ENCODE measurements at places on chromosomes 16 and 17.

DNA sequence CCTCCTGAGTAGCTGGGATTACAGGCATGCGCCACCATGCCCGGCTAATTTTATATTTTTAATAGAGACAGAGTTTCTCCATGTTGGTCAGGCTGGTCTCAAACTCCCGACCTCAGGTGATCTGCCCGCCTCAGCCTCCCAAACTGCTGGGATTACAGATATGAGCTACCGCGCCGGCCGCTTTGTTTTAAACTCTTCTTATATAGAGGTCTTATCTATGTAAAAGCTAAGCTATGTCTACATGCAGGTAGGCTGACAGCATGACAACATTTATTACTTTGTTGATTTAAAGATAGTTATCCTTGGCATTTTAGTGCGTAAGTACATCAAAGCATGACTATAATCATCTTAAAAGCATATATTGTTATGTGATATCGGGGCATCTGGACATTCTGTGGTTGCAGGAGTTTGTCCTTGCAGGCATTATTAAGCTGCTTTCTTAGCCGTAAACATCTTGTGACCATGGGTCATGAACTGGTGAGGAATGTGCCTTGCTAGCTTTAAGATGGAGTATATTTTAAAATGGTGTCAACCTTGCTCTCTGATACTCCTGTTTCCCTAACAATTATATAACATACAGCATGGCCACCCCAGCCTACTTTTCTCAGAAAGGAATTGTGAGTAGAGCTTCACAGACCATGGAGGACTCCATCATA is 45.8 kb upstream of the TAOK1 start:
- no peak for DNase-seq

GRCh38 chr16:74111456-74111982 is 185.1 kb upstream of the PSMD7 start:
- DNase-seq: no peak

GRCh38 chr16:56140645-56141044 is 50.6 kb upstream of the GNAO1 start:
- DNase-seq: no peak

GRCh38 chr17:12492450-12492849 is 173.2 kb upstream of the MYOCD start:
- DNase-seq: no peak

- DNase-seq: no peak
Measured at GRCh38 chr17:30101686-30102390, 14.8 kb upstream of the NSRP1 start.

DNA sequence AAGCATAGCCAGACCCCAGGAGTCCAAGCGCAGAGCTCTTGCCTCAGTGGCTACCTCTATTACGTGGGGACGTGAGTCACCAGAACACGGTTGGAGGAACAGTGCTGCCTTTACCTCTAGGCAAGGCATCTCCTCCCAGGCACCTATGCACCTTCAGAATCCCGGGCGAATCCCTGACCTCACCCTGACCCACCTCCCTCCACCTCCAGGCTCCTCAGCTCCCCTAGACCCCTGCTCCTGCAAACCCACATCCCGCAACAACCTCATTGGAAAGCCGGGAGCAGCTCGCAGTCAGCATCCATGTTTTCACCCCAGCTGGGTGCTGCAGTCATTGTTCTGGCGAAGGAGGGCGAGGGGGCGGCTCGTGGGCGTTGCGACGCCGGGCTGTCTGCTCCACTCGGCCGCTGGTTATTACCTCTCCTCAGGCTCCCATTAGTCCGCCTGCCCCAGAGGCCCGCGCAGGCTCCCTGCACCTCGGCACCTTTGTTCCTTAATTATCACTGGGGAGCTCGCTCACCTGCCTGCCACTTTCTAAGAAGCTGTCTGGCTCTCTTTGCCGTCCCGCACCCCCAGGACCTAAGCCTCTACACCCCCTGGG is 24.6 kb upstream of the DLX4 start:
- no peak for DNase-seq

DNA sequence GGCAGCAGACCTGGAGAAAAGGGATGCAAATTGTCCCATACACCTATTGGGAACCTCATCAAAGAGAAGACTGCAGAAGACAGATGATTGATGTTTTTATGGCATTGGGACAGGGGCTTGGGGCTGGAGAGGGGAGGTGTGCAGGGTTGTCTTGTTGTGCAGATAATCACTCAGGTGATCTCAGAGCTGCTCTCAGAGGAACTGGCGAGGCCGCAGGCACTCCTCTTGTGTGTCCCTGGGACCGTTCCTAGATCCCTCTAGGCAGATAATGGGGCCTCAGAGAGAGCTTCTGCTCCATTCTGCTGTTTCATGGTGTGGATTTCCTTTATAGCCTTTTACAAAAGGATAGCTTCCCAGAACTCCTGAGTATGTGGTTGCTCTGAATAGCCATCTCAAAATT is 1.6 kb downstream of the RNF213 start:
- no peak for DNase-seq

- DNase-seq: peak; percentile 59
Measured at GRCh38 chr17:78415821-78416711, 37.6 kb downstream of the PGS1 start.

DNA sequence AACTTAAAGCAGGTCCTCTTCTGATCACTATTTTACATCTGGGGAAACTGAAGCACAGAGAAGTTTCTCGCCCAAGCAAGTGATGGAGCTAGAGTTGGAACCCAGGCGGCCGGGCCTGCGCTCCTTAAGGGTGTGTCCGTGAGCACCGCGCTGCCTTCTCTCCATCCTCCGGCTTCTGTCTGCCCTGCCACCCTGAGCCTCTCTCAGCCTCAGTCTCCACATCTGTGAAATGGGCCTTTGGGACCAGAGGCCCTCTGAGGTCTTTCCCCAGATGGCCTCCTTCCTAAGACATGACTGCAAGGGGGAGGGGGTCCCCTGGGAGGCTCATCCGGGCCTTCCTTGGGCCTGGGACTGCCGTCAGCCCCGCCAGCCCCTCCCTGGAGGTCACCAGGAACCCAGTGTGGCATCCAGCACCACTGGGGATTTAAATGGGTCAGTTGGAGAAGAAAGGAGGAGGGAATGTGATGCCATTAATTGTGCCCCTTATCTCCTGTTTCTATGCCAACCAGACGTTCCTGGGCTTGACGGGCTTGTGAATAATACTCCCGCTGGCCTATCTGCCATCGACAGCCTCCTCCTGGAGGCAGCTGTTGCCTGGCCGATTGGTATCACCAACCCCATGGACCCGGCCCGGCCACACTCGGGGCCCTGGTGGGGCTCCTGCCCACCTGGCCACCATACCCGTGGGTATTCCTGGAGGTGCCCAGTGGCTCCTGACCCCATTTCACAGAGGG is 5.1 kb downstream of the ZFPM1 start:
- DNase-seq: no peak

- peak; percentile 27 for DNase-seq
Measured at GRCh38 chr17:13140750-13141149, 122.9 kb upstream of the ELAC2 start.

GRCh38 chr17:49496183-49496866 is 1.2 kb downstream of the NGFR start:
- DNase-seq: peak; percentile 34

DNA sequence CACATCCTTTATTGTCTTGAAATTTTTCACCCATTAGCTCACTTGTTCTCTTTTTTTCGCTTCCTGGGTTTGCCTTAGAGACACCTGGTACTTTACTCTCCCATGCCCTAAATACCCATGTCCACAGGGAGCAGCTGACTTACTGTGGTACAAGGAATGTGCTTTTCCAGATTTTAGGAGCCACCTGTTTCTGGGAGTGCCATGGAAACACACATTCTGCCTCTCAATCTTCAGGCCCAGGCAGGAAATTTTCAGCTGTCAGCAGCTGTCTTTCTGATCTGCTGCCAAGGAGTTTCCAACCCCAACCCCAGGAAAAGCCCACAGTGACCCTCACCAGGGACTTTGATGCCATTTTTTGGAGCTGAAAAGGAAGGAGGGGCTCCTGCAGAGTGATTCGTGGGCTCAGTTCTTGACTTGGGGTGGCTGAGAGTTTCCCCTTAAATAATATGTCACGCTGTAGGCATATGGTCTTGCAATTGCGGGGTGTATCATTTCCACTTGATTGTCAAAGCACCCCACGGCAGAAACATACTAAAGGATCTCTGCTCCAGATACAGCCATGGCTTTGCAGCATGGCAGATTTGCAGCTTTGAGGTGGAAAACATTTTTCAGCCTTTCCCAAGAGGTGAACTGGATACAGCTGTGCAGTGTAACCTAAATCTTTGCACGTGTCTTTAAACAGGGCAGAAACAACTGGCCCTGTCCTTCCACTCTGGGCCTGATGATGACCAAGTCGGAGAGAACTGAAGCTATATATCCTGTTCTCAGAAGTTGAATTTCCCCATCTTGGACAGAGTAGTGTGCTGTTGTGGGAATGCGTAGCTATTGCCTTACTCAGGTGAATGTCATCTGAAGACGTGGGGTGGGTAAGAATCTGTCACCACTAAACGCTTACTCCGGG is 19.2 kb downstream of the RBFOX1 start:
- no peak for DNase-seq

DNA sequence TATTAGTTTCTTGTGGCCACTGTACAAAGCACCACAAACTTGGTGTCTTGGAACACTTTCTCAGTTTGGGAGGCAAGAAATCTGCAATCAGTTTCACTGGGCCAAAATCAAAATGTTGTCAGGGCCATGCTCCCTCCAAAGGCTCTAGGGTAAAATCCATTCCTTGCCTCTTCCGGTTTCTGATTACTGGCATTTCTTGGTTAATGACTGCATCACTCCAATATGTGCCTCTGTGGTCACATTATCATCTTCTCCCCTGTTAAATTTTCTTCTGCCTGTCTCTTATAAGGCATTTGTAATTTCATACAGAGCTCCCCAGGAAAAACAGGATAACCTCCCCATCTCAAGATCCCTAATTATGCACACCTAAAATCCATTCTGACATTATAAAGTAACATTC is 34.8 kb downstream of the ZNF287 start:
- no peak for DNase-seq

DNA sequence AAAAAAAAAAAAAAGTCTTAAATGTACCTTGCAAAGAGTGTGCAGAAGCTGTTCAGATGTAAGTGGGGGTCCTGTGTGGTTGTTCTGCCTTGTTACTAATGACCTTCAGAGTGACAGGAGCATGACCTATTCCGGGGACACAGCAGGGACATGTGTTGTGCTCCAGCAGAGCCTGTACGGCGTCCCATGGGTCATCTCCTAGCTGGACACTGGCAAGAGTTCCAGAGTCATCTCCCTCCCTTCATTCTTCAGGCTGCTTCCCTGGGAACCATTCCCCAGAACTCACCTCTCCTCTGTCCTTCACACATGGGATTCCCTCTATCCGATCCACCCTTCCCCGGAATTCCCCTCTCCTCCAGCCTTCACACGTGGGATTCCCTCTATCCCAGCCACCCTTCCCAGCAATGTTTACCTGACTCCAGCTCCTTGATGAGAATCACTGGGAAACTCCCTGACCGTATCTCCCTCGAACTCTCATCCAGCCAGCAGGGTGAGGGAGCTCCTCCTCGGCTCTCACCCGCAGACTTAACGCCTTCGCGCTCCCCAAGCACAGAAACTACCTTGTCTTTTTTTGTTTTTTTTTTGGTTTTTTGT is 85.8 kb downstream of the MRM3 start:
- DNase-seq: no peak

- peak; percentile 70 for DNase-seq
Measured at GRCh38 chr16:83402160-83402814, 405.5 kb upstream of the HSBP1 start.

DNA sequence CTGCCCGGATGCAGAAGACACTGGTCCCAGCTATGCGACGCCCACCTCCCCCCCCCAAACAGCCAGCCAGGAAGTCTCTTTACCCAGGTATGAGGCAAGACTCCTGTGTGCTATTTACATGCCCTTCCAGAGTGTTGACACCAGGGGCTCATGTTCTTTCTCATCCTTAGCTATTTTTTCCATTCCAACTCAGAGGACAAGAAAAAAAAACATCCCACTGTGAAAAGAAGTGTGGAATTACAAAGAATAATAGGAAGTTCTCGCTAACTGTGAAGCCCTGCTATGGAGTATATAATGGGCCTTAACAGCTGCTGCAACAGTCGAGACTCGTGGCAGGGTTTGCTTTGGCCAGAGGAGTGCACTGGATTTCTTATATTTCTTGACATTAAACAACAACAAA is 584.9 kb downstream of the CDH13 start:
- DNase-seq: no peak

DNA sequence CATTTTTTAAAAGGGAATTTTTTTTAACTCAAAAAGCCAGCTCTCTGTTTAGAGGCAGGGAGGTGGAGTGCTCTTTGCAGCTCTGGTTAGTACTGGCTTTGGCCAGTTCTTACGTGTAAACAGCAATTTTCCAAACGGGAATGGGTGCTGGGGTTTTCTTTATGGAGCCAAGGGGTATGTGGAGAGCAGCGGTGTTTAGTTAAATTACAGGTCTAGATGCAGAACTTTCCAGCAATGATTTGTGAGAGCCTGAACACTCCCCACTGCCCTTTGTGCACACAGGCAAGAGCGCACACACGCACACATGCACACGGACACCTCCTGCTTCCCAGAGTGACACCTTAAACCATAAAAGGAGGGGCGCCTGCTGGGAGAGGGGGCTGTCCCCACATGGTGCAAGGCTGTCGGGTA is 140.2 kb downstream of the MSI2 start:
- no peak for DNase-seq

DNA sequence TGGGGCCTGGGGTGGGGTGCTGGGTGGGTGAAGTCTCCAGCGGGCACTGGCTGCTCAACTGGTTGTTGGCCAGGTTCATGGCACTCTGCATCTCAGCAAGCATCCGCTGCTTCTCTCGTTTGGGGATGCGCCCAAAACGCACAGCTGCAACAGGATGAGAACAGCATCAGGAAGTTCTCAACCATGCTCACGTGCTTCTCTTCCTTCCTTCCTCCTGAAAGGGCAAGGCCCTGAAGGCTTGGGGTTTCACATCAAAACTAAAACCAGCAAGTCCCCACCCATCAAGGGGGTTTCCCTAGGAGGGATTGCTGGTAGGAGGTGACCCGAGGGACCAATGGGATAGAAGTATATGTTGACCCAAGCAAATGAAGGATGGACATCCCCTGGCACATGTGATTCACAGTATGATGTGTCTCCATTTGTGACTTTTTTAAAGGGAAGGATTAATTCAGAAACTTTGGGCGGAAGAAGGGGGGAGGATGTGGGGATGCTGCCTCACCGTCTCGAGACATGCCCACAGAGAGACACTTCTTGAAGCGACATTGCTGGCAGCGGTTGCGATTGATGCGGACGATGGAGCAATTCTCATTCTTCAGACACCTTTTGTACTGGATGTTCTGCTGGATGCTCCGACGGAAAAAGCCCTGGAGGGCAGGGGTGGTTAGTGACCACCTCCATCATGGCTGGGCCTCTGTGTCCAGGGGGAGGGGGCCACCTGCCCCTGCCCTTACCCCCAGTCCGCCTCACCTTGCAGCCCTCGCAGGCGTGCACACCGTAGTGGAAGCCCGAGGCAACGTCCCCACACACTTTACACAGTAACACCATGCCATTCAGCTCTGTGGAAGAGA is 4.2 kb downstream of the NR1D1 start:
- DNase-seq: no peak
